NCI-H2029 (cell line): ENCODE measurements at places on chromosomes 5 and 9.

DNA sequence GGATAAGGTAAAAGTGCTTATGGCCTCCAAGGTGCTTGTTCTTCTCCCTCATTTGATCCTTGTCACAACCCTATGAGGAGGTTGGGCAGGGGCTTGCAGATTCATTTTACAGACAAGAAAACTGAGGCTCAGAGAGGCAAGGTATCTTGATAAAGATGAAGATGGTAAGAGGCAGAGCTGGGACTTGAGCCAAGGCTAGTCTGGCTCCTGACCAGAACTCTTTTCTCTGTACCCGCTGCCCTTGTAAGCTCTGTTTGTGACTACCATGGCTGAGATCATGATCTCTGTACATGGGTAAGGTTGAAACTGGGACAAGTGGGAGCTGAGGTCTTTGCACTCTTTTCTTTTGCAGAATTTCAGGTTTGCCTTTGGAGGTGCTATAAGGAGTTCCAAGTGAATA, 33.6 kb downstream of the SEC61B start:
- no peak for DNase-seq

DNA sequence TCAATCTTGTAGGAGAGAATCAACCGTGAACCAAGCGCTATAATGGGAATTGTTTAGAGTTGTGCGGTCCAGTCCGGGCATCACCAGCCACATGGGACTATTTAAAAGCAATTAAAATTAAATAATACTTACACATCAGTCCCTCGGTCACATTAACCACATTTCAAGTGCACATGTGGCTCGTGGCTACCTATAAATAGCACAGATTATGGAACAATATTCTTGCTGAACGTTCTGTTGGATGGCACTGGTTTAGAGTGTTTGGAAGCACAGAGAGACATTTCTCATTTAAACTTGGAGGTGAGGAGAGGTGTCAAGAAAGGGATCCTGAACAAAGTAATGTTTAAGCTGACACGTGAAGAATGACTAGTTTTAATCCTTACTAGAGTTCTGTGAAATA, 12.5 kb upstream of the PIP5K1B start:
- no peak for DNase-seq

DNA sequence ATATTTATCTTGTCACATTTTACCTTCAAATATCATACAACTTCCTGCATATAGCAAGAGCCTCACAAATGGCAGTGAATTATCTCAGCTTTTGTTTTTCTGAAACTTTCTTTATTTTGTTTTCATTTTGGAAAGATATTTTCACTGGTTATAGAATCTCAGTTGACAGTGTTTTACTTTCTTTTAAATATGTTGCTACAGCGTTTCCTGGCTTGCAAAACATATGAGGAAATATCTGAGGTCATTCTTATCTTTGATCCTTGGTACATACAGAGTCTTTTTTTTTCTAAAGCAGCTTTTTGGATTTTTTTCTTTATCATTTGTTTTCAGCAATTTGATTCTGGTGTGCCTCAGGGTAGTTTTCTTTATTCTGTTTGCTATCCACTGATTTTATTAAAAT, 77.6 kb upstream of the CEP78 start:
- DNase-seq = no peak

- DNase-seq = peak; percentile 83
Measured at GRCh38 chr9:75890472-75891276, at the start of gene PCSK5. PCSK5 (plus strand) TSS chr9:75890673; CDS start chr9:75891182, 509 bp downstream.

DNA sequence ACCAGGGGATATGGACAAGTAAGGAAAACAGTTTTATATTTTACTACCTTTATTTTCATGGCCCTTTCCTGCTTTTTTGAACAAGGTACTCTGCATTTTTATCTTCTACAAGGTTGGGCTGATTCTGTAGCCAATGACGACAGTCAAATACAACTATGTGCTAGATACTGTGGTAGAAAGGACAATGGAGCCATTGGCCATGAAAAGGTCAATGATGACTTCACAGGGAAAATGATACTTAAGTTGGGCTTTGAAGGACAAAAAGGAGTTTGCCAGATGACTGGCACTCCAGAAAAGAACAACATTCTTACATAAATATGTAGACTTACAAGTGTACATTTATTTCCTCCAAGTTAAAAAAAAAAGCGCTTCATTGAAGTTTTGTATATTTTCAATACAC, 663 bp downstream of the INSL6 start:
- DNase-seq = no peak

GRCh38 chr5:154962494-154962893, 21.6 kb downstream of the MRPL22 start:
- DNase-seq = no peak

GRCh38 chr5:40414922-40415321, 264.8 kb upstream of the PTGER4 start:
- DNase-seq = no peak

DNA sequence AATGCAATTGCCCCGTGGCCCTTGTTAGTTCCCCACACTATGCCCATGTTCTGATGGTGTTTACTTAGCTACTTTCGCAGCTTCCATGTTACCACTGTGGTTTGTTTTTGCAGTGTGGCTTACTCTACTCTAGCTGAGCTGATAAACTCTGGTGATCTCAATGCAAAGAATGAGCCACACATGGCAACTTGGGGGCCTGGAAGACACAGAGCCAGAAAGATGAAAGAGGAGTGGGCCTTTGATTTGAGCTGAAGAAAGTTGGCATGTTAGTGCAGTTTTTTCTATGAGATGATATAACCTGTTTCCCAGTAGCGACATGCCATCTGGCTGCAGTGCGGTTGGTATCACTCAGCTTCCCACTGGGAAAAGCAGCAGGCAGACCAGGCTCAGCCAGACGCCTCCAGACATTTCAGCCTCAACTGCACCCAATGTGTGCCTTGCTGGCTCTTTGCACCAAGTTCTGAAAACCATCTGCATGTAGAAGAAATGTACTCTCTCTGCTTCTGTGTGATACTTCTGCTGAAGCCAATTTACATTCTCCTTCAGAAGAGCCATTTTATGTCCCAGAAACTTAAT, 329.4 kb downstream of the ARHGEF28 start:
- no peak for DNase-seq

- no peak for DNase-seq
Measured at GRCh38 chr5:38434966-38435705, 121.3 kb downstream of the LIFR start.

GRCh38 chr5:9170026-9170425, 375.8 kb downstream of the SEMA5A start:
- no peak for DNase-seq

GRCh38 chr5:31763424-31763823, 124.5 kb downstream of the PDZD2 start:
- DNase-seq = no peak

DNA sequence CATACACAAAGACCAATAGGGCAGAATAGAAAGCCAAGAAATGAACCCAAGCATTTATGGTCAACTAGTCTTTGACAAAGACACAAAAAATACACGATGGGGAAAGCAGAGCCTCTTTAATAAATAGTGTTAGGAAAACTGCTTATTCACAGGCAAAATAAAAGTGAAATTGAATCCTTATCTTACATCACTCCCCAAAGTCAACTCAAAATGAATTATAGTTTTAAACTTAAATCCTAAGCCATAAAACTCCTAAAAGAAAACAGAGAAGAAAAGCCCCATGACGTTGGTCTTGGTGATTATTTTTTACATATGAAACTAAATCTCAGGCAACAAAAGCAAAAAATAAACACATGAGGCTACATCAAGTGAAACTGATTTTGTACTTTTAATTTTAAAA, 46.8 kb downstream of the CHSY3 start:
- no peak for DNase-seq

DNA sequence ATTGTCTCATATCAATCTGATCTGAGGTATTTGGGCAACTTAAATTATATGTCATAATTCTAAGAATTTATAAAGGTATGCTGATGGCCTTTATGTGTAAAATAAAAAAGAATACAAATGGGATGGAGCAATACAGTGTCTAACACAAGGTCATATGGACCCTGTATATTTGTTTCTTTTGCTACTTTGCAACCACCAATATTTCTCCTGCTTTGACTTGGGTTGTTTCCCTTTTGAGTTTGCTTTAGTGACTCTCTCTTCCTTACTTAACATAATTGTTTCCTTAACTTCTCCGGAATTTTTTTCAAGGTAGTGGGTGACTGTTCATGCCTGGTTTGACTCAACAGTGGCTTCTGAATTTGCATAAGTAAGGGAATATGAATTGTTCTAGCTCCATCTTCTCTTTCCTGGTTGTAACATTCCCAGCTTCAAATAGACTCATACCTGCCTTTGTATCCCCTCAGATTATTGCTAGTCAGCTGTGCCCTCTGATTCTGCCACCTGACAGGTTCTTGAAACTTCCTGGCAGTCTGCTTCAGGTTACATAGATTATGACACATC, 30.2 kb upstream of the ANXA1 start:
- DNase-seq = no peak

- DNase-seq = no peak
Measured at GRCh38 chr9:23821375-23822181, 4.5 kb downstream of the ELAVL2 start.

DNA sequence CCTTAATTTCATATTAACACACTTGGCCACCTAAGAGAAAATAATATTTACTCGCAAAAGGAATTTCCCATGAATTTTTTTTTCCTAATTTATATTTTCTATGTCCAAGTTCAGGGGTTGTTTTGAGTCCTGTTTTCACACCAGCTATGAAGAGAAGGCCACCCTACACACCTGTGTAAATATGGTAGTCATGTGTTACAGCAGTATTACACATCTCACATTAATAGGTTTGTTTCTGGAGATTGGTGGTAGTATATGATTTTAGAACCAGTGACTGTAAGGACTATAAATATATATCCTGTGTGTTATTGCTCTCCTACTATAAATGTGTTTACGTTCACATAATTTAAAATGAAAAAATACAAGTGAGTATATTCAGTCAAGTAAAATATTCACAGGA, 147.5 kb downstream of the PAM start:
- peak; percentile 30 for DNase-seq
